ENCODE measurements at places on chromosomes 6 and 20.
A peak's percentile ranks its signal among the peaks of the same experiment; 100 is the strongest.

- no peak for DNase-seq
These were observed 23.8 kb downstream of the SLCO4A1 start for GRCh38 chr20:62665826-62666735.

- no peak for DNase-seq
These were observed 6.1 kb upstream of the DOK5 start for GRCh38 chr20:54469293-54469692.

GRCh38 chr20:57230247-57230646 lies 36.2 kb downstream of the BMP7 start:
- DNase-seq: no peak

- no peak for DNase-seq
These were observed 27.7 kb upstream of the DTNBP1 start for GRCh38 chr6:15690510-15690909.

- DNase-seq: no peak
These were observed 96.2 kb downstream of the VIP start for GRCh38 chr6:152846825-152847224.

GRCh38 chr6:150631283-150631983 lies 31.7 kb downstream of the PLEKHG1 start:
- DNase-seq: no peak

- DNase-seq: no peak
These were observed 91.0 kb downstream of the NFATC2 start for GRCh38 chr20:51451484-51451883.

DNA sequence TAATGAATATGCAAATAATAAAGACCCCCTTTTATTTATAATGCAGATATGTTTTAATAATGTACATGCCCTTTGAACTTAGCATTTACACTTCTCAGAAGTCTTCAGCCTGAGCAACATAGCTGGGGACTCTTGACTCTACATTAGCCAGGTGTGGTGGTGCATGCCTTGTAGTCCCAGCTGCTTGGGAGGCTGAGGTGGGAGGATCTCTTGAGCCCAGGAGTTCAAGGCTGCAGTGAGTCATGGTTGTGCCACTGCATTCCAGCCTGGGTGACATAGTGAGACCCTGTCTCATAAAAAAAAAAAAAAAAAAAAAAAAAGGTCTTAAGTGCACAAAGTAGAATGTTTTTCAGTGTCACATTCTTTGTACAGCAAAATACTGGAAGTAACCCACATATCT lies 17.3 kb upstream of the MAPK13 start:
- DNase-seq: no peak

DNA sequence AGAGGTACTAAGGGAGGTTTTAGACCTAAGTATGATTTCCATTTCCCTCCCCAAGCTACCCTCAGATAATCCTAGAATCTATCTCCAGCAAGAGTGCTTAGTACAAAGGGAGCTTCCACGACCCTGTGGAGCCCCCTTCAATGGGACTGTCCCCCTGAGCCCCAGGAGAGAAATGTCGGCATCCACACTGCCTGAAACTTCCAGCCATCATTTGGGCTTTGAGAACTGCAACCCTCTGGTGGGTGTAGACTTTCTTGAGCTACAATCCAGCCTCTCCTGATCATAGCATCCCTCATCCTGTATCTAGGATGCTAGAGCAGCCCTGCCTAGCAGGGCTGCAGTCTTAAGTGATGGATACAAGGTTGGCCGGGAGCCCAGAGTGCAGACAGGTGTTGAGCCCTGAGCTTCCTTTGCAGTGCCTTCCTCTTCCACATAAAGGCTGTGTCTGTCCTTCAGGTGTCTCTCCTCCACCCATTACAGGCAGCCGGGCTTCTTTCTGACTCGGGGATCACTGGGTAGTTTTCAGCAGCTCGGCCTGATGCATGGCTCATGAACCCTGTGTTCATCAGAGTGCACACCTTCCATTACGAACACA lies 424.5 kb downstream of the PREX1 start:
- DNase-seq: no peak

- no peak for DNase-seq
These were observed 34.9 kb downstream of the SNX5 start for GRCh38 chr20:17933711-17934110.

DNA sequence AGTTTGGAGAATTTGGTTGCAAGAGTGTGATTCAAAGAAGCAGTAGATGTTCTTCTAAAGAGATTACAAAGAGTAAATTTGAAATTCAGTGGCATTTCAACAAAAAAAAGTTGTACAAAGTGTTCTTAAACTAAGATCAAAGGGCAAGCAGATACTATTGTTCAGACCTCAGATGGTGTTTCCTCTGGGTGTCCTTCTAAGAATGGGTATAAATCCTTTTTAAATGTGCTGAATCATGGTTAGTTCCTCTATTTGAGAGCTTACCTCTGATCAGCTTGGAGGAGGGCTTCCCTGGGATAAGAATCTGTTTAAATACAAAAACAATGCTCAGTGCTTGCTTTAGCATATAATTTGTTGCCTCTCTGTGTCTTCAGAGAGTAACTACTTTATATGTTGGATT lies 6.3 kb downstream of the BMP6 start:
- no peak for DNase-seq

- no peak for DNase-seq
These were observed 313.1 kb downstream of the GRIK2 start for GRCh38 chr6:101706576-101706975.

- peak; percentile 25 for DNase-seq
These were observed 29.5 kb downstream of the CDYL start for GRCh38 chr6:4805553-4806336.

DNA sequence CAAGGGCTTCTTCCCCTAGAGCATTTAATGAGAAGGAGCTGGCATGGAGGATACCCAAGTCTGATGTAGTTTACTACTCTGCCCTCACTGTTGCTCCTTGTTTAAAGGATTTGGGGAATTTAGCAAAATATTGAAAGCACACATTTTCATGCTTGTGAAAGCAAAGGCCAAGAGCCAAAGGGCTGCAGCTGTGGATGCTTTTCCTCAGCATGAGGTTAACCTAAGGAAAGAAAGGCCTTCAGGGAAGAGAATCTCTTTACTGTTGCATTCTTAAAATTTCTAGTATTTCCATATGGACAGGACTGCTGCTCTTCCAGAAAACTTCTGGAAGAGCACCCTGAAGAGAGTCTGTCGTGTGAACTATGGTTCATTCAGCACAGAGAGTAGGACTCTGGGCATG lies 45.9 kb upstream of the SASH1 start:
- no peak for DNase-seq

Data from activated CD4-positive, alpha-beta T cell treated with anti-CD3 and anti-CD28 coated beads, Interleukin-2, Interleukin-6, amounts not matched to agents 100 ng/mL and 50 ng/mL, durations not matched to agents 16 hours and 8 hours (primary cell).